A549 treated with Mapracorat at 1 μM for 4 hours (cell line): ENCODE measurements at places on chromosomes 6 and 20. TPM values are rescaled to one million over a fixed set of nuclear protein-coding genes. Genes with fewer than 3 reads are reported as not detected.

Gene AARS2
- 5.0 to 7.6 TPM (median 6.4 TPM) in 5 replicates for total RNA-seq

Gene STMND1
- total RNA-seq: not detected in 5 replicates

Gene TXNDC5
- total RNA-seq: 117 to 149 TPM (median 140 TPM) in 5 replicates

Gene PLCB1
- total RNA-seq: 0.39 to 1.2 TPM (median 0.42 TPM) in 5 replicates

Gene PBOV1
- not detected in 5 replicates for total RNA-seq

Gene MROH8
- total RNA-seq: 0.84 to 1.2 TPM (median 1.1 TPM) in 5 replicates

Gene SLC35D3
- total RNA-seq: 0.05 to 0.14 TPM (median 0.12 TPM) in 3 of 5 replicates, not detected in the others

Gene NELFCD
- total RNA-seq: 42.4 to 47.3 TPM (median 45.1 TPM) in 5 replicates

Gene GNMT
- total RNA-seq: 0.22 to 0.30 TPM in 2 of 5 replicates, not detected in the others

Gene PHACTR1
- total RNA-seq: not detected in 5 replicates

Gene CAGE1
- not detected in 5 replicates for total RNA-seq

Gene MTFR2
- total RNA-seq: 11.7 to 12.4 TPM (median 12.0 TPM) in 5 replicates

Gene MPIG6B
- total RNA-seq: not detected in 5 replicates

Gene SAMD3
- total RNA-seq: not detected in 5 replicates

Gene ZBTB22
- 2.3 to 4.2 TPM (median 3.1 TPM) in 5 replicates for total RNA-seq

Gene BPIFA1
- not detected in 5 replicates for total RNA-seq

Gene COL9A3
- total RNA-seq: 0.33 to 0.96 TPM (median 0.66 TPM) in 5 replicates

Gene HCRTR2
- total RNA-seq: not detected in 5 replicates

Gene SLC17A1
- total RNA-seq: 0.09 to 0.16 TPM (median 0.12 TPM) in 4 of 5 replicates, not detected in the other

Gene WDR46
- 48.0 to 54.9 TPM (median 53.1 TPM) in 5 replicates for total RNA-seq

Gene TMEM151B
- 0.02 to 0.16 TPM (median 0.09 TPM) in 5 replicates for total RNA-seq

Gene PAX1
- total RNA-seq: 0.06 TPM in 1 of 5 replicates, not detected in the others

Gene PRRT1
- total RNA-seq: 0.33 to 1.5 TPM (median 0.63 TPM) in 5 replicates

Gene NRM
- 23.1 to 27.4 TPM (median 25.9 TPM) in 5 replicates for total RNA-seq

Gene RFX6
- total RNA-seq: not detected in 5 replicates

Gene BHLHE23
- total RNA-seq: not detected in 5 replicates

Gene ANKRD66
- not detected in 5 replicates for total RNA-seq

Gene RRAGD
- total RNA-seq: 3.6 to 5.4 TPM (median 4.6 TPM) in 5 replicates

Gene OTOR
- not detected in 5 replicates for total RNA-seq

Gene CEP43
- total RNA-seq: 8.4 to 9.8 TPM (median 9.4 TPM) in 5 replicates

Gene C20orf141
- 0.39 to 0.49 TPM in 2 of 5 replicates, not detected in the others for total RNA-seq

Gene ABCC10
- total RNA-seq: 5.7 to 12.4 TPM (median 8.5 TPM) in 5 replicates
